ENCODE measurements at places on chromosomes 12 and 14. TPM values are rescaled to one million over a fixed set of nuclear protein-coding genes. Genes with fewer than 3 reads are reported as not detected.

The TC2N gene
- total RNA-seq: 5.6 TPM

The FBXL14 gene
- 23.8 TPM for total RNA-seq

The POP5 gene
- 40.4 TPM for total RNA-seq

The RABGGTA gene
- total RNA-seq: 30.7 TPM

The FRMD6 gene
- 14.4 TPM for total RNA-seq

The CLEC2A gene
- total RNA-seq: not detected

The CBLN3 gene
- not detected for total RNA-seq

The FOXG1 gene
- 80.4 TPM for total RNA-seq

The POC1B gene
- total RNA-seq: 54.8 TPM

The FOXA1 gene
- not detected for total RNA-seq

The PROX2 gene
- total RNA-seq: not detected

The TAS2R31 gene
- 46.6 TPM for total RNA-seq

The SLC10A1 gene
- not detected for total RNA-seq

The NEUROD4 gene
- total RNA-seq: 4.4 TPM
